Peyer's patch (tissue), 4 donors: ENCODE measurements at places on chromosomes 6 and 20. TPM values are rescaled to one million over a fixed set of nuclear protein-coding genes. Genes with fewer than 3 reads are reported as not detected.

Gene DNPH1
- total RNA-seq, result 138 TPM

Gene B3GAT2
- total RNA-seq, result not detected

- no peaks in the 10 kb centered on the region for H3K4me1 ChIP-seq
- H3K27me3 ChIP-seq, result no peaks in the 10 kb centered on the region
- peak; percentile 64 for DNase-seq
- H3K36me3 ChIP-seq, result no peaks in the 10 kb centered on the region
Observed at GRCh38 chr6:149190224-149190831, 127.2 kb upstream of the TAB2 start.

GRCh38 chr6:54366667-54367327, 58.6 kb downstream of the TINAG start:
- no peak overlapping the region for H3K27ac ChIP-seq
- no peak overlapping the region for H3K4me3 ChIP-seq
- DNase-seq, result no peak
- no peaks in the 10 kb centered on the region for H3K4me1 ChIP-seq
- H3K36me3 ChIP-seq, result no peaks in the 10 kb centered on the region

DNA sequence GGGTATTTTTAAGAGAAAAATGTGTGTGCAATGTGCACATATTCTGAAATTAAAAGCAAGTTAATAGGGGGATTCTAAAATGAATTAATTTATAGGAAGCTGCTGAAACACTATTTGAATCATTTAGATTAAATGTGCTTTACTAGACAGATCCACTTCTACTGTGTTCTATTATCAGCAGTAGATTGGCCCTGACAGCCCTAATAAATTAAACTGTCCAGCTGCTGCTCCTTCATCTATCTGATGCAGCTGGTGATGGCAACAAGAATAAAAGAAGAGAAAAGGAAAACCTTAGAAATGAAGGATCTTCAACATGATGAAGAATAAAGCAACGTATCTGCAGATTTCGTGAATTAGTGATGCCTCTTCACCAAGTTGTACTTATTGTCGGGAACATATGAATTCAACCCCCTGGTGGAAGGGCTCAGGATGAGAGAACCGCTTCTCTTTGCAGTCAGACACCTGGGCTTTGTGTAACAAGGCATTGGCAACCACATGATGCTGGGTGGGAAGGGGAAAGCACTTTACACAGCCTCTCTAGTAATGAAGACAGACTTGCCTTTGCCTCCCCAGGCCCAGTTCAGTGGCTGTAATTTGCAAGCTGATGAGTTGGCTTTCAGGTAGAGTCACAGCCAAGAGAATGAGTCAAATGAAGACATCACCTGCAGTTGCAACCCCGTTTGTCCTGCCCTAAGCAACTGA, 94.4 kb downstream of the LAMP5 start:
- H3K27ac ChIP-seq, result no peak overlapping the region
- H3K4me1 ChIP-seq, result no peaks in the 10 kb centered on the region
- H3K4me3 ChIP-seq, result no peak overlapping the region

- no peaks in the 10 kb centered on the region for H3K27me3 ChIP-seq
- no peak overlapping the region for H3K4me3 ChIP-seq
- H3K4me1 ChIP-seq, result no peaks in the 10 kb centered on the region
- peak overlapping the region; percentile 33 for H3K27ac ChIP-seq
- peak; percentile 27 for DNase-seq
Observed at GRCh38 chr6:20366082-20366830, 35.4 kb upstream of the E2F3 start.

DNA sequence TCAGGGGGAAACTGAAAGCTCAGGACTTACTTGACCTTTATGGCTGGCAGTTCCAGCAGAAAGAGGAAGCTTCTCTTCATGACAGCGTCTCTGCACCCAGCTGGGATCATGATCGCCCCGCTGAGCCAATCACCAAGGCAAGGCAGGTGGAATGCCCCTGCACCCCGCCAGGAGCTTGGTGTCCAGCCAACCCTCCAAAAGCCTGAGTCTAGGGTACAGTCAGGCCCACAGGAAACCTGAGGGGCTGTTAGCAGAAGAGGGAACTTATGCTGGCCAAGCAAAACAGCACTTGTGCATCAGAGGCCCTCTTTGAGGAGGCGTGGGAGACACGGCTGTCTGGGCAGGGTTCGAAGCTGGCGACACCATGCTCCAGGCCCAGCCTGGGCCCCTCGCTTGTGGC, 188.3 kb upstream of the GMDS start:
- H3K4me1 ChIP-seq, result no peaks in the 10 kb centered on the region
- H3K27ac ChIP-seq, result no peak overlapping the region
- no peak for DNase-seq
- H3K27me3 ChIP-seq, result no peaks in the 10 kb centered on the region
